ENCODE measurements at places on chromosomes 1 and 21. TPM values are rescaled to one million over a fixed set of nuclear protein-coding genes. Genes with fewer than 3 reads are reported as not detected.

SMYD3 gene
- total RNA-seq, result 22.8 TPM

FAM177B gene
- not detected for total RNA-seq

SPRR1B gene
- not detected for total RNA-seq

ACTA1 gene
- total RNA-seq, result 0.55 TPM

CFAP107 gene
- total RNA-seq, result not detected

TNNT2 gene
- 1.4 TPM for total RNA-seq

CHRM3 gene
- 0.37 TPM for total RNA-seq

PPM1J gene
- total RNA-seq, result 1.1 TPM

RHEX gene
- not detected for total RNA-seq

RPS6KC1 gene
- 19.6 TPM for total RNA-seq

CYP4B1 gene
- total RNA-seq, result not detected

CRNN gene
- total RNA-seq, result not detected

FNDC5 gene
- 2.0 TPM for total RNA-seq

ATAD3C gene
- 0.44 TPM for total RNA-seq

HSPG2 gene
- total RNA-seq, result 230 TPM

DNASE2B gene
- total RNA-seq, result not detected

CFHR4 gene
- total RNA-seq, result not detected

LCE1B gene
- total RNA-seq, result not detected

LRRC71 gene
- 0.35 TPM for total RNA-seq

C1QA gene
- total RNA-seq, result not detected

DNAJB4 gene
- 95.8 TPM for total RNA-seq

PRKAA2 gene
- total RNA-seq, result 2.0 TPM

HPDL gene
- 0.35 TPM for total RNA-seq

HFM1 gene
- total RNA-seq, result 0.29 TPM

CNN3 gene
- 223 TPM for total RNA-seq

MFSD2A gene
- 0.60 TPM for total RNA-seq

CLDN14 gene
- not detected for total RNA-seq

RIMS3 gene
- total RNA-seq, result 16.5 TPM

TNFSF4 gene
- 0.57 TPM for total RNA-seq

HMGCL gene
- total RNA-seq, result 37.4 TPM

ANGPTL3 gene
- not detected for total RNA-seq

DNAJC28 gene
- total RNA-seq, result 2.1 TPM

CA6 gene
- not detected for total RNA-seq

CADM3 gene
- 0.13 TPM for total RNA-seq

KCNJ6 gene
- total RNA-seq, result 9.2 TPM

CDC73 gene
- total RNA-seq, result 69.5 TPM

IL6R gene
- 12.4 TPM for total RNA-seq

FALEC gene
- total RNA-seq, result not detected

GJB3 gene
- total RNA-seq, result not detected

RALGPS2 gene
- 6.5 TPM for total RNA-seq

PUM1 gene
- total RNA-seq, result 139 TPM

NEK2 gene
- total RNA-seq, result 4.4 TPM

AGMAT gene
- total RNA-seq, result 0.19 TPM

REN gene
- not detected for total RNA-seq

ALG6 gene
- total RNA-seq, result 13.6 TPM

NUAK2 gene
- total RNA-seq, result 4.5 TPM

TTC34 gene
- total RNA-seq, result 1.7 TPM

VHLL gene
- total RNA-seq, result not detected

All from osteocyte (in vitro differentiated cells).